ENCODE measurements at places on chromosomes 6 and 20.

DNA sequence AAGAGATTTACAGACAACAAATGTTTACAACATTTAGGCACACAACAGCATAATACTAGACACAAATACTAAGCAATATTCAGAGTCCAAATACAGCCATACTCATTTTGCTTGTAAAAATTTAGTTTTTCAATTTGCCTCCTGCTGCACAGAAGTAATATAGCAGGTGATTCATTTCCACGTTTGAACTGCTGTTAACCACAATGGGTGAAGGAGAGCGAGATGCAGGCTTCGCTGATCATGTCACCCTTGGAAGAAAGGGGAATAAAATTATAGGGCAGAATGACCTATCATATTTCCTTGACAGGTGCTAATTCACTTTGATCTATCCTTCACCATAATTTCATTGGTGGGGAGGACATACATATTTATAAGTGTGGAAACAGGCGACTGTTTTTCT is 643.8 kb upstream of the AGPAT4 start:
- DNase-seq = no peak

- DNase-seq = no peak
Measured at GRCh38 chr20:25044660-25045342, 13.1 kb downstream of the ACSS1 start.

DNA sequence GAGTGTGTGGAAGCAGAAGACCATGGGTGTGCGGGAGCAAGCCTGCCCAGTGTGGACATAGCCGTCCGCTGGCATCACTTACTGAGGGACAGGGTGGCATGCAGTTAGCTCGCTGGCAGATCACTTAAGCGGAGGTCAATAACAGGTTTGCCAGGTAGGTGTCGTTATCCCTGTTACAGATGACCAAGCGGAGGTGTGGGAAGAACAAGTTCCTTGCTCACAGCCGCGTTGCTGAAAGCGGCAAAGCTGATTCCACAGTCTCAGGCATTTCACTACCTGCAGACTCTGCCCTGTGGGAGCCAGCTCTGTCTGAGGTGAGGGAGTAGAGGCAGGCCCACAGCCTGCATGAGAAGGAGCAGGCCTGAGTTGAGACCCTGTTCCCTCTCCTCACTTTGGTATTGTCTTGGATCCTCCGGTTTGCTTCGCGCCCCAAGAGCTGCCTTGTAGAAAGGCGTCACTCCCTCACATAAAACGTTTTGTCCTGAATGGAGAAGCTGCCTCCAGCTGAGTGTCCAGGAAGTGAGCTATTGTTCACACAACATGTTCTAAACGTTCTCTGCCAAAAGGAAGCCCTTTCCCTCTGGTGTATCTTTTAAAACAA is 96.9 kb downstream of the TCP11 start:
- DNase-seq = no peak

- DNase-seq = no peak
Measured at GRCh38 chr6:170174124-170174770, 116.6 kb downstream of the DLL1 start.

- DNase-seq = no peak
Measured at GRCh38 chr6:88548891-88549505, 382.9 kb upstream of the CNR1 start.
